ENCODE measurements at places on chromosomes 4 and X. TPM values are rescaled to one million over a fixed set of nuclear protein-coding genes. Genes with fewer than 3 reads are reported as not detected.

- no peak for DNase-seq
Measured at GRCh38 chr4:42750856-42751255, 94.0 kb upstream of the ATP8A1 start.

DNA sequence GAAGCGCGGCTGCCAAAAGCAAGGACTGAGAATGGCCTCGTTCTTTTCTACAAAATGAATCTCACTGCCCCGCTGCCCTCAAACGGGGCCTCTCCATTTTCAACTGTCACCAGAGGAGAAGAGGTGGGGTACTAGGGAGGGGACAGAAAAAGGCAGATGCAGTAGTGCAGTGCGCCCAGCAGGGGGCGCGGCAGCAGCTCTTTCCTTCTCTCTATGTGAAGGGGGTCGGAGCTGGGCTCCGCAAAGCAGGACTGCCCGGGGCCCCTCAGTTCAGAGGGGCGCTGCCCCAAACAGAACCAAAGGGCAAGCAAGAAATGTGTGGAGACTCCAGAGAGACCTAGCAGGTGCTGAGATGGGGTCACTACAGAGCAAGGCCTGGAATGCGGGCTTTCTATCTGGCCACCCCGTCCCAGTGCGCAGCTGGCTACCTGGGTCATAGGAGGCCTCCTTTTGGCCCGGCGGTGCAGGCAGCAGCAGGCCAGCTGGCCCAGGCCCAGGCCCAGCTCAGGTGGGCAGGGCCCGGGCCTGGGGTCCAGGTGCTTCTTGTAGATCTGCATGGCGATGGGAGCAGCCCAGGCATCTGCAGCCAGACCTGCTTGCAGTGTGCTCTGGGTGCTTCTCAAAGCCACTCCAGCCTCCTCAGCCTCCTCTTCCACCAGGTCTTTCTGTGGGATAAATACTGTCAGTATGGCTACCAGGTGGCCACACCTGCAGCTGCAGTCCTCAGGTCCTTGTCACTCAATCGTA lies 5.9 kb downstream of the IRAK1 start:
- DNase-seq: no peak

DNA sequence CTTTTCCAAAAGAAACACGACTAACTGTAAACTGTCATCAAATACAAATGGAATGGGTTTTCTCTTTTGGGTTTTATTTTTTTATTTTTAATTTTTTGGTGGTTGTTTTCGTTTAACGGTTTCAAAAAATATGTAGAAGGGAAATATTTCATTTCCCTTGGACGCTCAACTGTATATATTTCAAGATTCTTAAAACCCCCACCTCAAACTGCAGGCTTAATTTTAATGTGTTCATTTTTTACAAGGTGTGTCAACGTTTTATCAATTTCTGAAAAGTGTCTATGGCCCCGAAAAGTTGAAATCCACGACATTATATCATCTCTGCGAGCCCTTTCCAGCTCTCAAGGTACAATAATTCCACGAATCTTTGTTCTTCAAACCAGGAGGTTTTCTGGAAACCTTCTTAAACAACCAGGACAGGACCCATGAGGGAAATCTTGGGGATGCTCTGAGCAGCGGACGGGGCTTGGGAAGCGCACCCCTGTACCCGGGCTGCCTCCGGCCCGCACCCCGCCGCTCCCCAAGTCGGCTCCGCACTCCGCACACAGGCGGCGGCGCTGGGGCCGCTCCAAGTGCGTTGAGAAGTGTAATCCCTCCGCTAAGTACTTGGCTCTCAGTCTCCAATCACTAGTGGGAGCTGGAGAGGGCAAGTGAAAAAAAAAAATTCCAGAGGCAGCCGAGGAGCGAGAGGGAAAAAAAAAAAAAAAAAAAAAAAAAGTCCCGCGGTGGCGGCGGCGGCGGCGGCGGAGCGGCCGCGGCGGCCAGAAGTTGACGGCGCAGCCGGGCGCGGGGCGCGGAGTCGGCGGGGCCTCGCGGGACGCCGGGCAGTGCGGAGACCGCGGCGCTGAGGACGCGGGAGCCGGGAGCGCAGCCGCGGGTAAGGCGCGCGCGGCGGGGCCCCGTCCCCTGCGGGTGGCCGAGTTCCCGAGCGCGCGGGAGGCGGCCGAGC lies at the start of gene BMPR1B:
Gene BMPR1B, plus strand, starts transcription at position 764 of the 949 bp plus-strand sequence. CDS start 346,470 bp downstream, outside the sequence.
- no peak for DNase-seq

DNA sequence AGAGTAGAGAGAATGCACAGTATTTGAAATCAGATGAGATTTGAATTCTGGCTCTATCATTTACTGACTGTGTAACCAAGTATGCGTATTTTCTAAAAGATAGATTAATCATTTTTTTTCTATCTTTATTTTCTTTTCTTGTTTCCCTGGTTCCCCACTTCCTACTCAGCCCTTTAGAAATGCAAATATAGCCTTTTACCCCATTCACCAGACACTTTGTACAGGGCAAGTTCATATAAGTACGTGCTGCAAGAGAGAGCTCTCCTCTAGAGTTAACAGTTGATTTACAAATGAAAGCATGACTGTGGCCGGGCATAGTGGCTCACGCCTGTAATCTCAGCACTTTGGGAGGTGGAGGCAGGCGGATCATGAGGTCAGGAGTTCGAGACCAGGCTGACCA lies 17.8 kb upstream of the TDO2 start:
- no peak for DNase-seq

GRCh38 chrX:51420610-51421009 lies 75.8 kb downstream of the NUDT11 start:
- no peak for DNase-seq

DNA sequence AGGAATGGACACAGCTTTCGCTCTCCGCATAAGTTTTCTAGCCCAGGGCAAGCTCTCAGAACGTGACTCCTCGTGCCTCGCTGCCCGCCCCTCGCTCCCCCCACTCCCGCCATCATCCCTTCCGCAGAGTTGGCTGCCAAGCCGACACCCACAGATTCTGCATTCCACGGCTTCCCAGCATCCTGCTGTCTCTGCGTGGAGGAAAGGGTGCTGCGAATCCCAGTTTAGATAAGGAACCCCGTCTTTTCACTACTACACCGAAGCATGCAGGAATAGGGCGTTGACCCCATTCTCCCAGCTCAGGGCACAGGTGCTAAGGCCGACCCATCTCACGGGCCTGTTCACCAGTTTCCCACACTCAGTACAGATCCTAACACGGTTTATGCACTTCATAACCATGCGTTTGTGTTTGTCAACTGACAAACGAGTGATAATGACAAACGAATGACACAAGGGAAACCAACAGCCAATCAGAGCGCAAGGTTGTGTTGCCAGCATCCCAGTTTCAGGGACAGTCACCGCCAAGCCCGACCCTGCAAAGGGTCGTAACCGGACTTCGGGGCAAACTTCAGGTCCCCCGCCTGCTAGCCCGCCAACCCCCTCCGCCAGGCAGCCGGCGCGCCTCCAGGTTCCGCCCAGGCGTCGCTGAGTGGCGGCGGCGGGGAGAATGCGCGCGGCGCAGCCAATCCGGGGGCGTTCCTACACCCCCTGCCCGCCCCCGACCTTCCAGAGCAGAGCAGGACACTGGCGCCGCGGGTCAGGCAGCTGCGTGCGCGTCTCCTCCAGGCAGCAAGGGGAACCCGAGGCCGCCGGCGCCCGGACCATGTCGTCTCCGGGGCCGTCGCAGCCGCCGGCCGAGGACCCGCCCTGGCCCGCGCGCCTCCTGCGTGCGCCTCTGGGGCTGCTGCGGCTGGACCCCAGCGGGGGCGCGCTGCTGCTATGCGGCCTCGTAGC lies at the start of gene CYP2U1:
Gene CYP2U1, plus strand, starts transcription at position 729 of the 954 bp plus-strand sequence. Its CDS starts 95 bp downstream, at position 824.
- DNase-seq: peak; percentile 83

GRCh38 chrX:22520128-22520828 lies 247.6 kb downstream of the CBLL2 start:
- DNase-seq: no peak

GRCh38 chr4:15148199-15148598 lies 145.9 kb downstream of the CPEB2 start:
- DNase-seq: no peak

DNA sequence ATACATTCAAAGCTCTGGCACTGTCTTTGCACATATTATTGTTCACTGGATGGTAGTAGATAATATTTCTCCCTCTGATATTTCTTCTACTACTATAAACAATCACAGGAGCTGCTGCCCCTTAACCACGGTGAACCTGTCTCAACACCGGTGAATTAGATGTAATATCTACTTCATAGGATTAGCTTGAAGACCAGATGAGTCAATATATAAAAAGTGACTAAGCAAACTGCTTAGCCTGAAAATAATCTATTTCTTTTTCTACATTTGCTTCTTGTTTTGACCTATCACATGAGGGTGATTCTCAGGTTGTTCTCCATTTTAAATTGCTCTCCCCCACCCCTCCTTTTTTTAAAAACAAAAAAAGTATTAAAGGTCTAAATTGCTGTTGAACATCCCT lies 645.5 kb downstream of the ANKRD50 start:
- no peak for DNase-seq

Gene GPR34
- 23.4 TPM for total RNA-seq

Gene SSX3
- total RNA-seq: not detected

Gene VCX3A
- total RNA-seq: not detected

Gene RASSF6
- 0.31 TPM for total RNA-seq

Gene GPAT3
- not detected for total RNA-seq

Gene CD99L2
- 27.0 TPM for total RNA-seq

Gene HAUS7
- 8.3 TPM for total RNA-seq

Gene MCF2
- 12.9 TPM for total RNA-seq

Measured in occipital lobe (tissue), 3 donors.